ENCODE measurements at places on chromosomes 1 and 21. TPM values are rescaled to one million over a fixed set of nuclear protein-coding genes. Genes with fewer than 3 reads are reported as not detected.

DNA sequence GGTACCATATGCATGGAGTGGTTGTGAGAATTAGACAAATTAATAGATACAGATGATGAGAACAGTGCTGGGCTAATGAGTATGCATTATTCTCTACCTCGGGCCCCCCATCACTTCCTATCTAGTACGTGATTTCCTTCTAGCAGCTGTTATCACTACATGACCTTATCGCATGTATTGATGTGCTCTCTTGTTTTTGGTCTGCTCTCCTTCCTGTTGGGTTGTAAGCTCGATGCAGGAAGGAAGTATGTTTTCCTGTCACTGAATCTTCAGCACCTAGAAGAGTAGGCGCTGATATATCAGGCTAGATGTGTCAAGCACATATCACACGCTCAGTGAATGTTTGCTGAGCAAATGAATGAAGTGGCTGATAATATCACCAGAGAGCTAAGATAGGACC, 43.9 kb upstream of the IFNAR2 start:
- DNase-seq: no peak

DNA sequence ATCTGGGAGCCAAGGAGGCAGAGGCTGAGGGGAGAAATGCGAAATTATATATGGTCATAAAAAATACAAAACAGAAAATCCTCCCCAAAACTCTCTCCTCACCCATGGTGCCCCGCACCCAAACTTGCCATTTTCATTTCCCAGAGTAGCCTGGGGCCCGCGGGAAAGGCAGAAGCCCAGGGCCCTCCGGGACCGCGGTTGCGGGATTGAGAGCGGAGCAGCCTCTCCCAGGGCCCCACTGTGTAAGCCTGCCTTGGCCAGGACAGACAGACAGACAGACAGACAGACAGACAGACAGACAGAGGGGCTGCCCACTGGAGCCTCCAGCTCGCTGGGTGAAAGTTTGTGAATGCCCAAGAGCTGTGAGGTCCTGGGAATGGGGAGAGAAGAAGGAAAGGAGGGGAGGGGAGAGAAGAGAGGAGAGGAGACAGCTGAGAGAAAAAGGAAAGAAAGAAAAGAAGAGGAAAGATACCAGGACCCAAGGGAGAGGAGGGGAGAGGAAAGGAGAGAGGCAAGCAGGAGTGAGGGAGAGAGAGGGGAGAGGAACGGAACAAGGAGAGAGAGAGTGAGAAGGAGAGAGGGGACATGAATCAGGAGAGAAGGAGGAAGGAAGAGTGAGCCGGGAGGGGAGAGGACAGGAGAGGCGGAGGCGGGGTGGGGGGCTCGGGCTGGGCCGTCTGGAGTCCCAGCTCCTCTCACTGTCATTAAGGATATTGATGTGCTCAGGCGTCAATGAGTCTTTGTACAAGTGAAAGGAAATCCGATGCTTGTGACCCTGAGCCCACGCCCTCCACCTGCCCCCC, 69.3 kb upstream of the CASZ1 start:
- no peak for DNase-seq

- no peak for DNase-seq
Measured at GRCh38 chr1:199404191-199404590, 623.3 kb upstream of the NR5A2 start.

GRCh38 chr21:41170859-41171609, 3.1 kb downstream of the BACE2 start:
- DNase-seq: no peak

GRCh38 chr1:204366759-204367158, 7.0 kb upstream of the PLEKHA6 start:
- no peak for DNase-seq

DNA sequence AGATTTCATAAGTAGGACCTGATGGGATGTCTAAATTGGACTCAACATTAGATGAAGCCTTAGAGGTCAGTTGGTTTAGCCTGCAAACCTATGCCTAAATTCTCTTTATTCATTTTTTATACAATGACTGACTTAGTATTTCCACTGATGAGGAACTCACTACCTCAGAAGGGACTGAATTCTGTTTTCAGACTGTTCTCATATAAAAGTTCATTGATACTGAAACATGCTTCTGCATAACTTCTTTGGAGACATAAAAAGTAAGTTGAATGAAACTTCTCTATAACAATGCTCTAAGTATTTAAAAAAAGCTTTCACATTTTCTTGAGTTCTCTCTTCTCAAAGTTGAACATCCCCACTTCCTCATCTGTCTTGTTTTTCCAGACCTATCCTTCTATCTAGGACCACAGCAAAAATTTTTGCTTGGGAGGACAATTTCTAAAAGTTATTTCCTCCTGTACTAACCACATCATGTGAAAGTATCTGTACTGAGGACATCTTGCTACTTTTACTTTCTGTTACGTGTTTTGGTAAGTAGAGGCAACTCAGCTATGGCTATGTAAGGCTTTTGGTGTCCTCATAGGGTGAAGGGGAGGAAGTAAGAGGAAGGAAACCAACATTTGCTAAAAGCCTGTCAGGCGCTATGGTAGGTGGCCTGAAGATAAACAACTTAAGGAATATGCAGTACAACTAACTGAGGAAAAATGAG, 64.1 kb downstream of the USP24 start:
- no peak for DNase-seq

DNA sequence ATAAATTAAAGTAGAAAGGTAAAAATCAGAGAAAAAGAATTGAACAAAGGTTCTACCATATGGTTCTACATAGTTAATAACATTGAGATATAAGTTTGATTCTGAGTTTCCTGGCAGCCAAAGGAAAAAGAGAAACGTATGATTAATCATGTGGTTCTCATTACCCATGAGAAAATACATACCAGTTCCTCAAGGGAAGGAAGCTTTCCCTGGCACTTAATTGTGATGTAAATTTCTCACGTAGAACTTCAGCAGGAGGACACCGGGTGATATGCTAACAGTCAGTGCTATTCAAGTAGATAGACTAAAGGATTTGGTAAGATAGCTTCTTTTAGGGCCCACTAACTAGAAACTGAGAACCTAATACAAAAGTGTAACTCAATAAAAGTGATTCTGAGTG, 218.5 kb downstream of the NFIA start:
- no peak for DNase-seq

GRCh38 chr1:204261746-204262505, 48.1 kb upstream of the GOLT1A start:
- no peak for DNase-seq

DNA sequence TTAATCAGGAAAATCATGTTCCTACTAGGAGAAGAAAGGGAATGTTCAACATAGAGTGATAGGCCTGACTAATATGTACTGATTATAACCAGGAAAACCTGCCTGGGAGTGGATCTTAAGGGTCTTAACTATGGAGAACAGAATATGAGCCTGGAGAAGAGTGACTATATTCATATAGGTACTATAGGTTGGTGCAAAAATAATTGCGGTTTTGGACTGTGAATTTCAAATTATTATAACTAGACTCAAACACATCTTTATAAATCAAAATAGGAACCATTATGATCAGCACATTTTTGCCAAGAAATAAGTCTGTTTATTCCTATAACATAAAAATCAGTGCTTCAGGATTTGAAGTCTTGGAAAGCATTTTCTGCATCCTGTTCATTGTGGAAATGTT, 189.8 kb upstream of the ADAMTS5 start:
- DNase-seq: no peak

DNA sequence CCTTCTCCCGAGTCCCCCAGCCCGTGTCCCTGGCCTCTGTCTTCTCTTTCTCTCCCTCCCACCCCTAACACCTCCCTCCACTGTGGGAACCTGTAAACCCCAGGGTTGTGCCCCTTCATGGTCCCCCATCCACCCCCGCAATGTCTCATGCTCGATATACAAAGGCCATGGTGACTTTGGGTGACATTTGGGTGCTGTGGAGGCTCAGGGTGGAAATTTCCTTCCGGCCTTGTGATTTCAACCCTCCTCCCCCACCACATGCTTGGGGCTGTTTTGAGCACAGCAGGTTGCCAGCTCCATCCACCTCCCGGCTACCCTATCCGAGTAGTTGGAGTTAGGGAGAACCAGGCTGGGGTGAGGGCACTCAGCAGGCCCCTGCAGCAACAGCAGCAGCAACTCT, 25.7 kb upstream of the VPS13D start:
- DNase-seq: no peak

DNA sequence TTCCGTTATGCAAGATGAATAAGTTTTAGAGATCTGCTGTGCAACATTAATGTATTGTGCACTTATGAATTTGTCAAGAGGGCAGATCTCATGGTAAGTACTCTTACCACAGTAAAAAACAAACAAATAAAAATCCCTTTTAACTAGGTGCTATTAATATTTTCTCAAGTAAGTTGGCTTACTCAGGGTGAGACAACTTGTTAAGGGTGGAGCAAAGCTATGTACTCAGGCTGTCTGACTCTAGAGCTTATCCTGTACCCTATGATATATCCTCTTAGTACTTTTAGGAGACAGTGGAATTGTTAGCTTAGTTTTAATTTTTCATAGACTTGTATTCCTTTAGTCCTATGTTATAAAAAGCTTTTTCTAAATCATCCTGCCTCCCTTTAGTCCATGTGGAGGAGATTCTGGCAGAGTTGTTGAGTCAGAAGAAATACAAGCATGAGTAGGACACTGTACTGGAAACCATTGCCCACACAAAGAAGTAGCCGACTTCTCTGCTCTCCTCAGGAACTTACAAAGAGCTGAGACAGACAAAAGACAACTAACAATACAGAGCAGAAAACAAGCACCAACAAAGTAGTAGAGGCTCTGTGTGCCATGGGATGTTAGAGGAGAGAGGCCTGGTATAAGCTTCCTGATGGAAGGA, 49.2 kb downstream of the S1PR1 start:
- DNase-seq: no peak

The NPHS2 gene
- not detected for total RNA-seq

The GNB1 gene
- 329 TPM for total RNA-seq

The PRAMEF5 gene
- total RNA-seq: not detected

The KRTAP10-4 gene
- total RNA-seq: not detected

The FAM131C gene
- not detected for total RNA-seq

The YBX1 gene
- total RNA-seq: 521 TPM

The IGSF9 gene
- 25.9 TPM for total RNA-seq

The IFT25 gene
- 19.9 TPM for total RNA-seq

The NR5A2 gene
- 32.7 TPM for total RNA-seq

The INSRR gene
- 0.06 TPM for total RNA-seq

The LCE2C gene
- total RNA-seq: not detected

The SLC1A7 gene
- 0.93 TPM for total RNA-seq

Measured in mucosa of descending colon (tissue), 3 donors.